ENCODE measurements at places on chromosomes 7 and 10.

- DNase-seq = no peak
Measured at GRCh38 chr7:96308253-96308949, 13.5 kb downstream of the SLC25A13 start.

- no peak for DNase-seq
Measured at GRCh38 chr10:91820144-91820543, 21.9 kb downstream of the TNKS2 start.

- DNase-seq = no peak
Measured at GRCh38 chr7:120714945-120715344, 143.0 kb downstream of the TSPAN12 start.

- DNase-seq = no peak
Measured at GRCh38 chr10:11631890-11632587, 20.6 kb upstream of the USP6NL start.

DNA sequence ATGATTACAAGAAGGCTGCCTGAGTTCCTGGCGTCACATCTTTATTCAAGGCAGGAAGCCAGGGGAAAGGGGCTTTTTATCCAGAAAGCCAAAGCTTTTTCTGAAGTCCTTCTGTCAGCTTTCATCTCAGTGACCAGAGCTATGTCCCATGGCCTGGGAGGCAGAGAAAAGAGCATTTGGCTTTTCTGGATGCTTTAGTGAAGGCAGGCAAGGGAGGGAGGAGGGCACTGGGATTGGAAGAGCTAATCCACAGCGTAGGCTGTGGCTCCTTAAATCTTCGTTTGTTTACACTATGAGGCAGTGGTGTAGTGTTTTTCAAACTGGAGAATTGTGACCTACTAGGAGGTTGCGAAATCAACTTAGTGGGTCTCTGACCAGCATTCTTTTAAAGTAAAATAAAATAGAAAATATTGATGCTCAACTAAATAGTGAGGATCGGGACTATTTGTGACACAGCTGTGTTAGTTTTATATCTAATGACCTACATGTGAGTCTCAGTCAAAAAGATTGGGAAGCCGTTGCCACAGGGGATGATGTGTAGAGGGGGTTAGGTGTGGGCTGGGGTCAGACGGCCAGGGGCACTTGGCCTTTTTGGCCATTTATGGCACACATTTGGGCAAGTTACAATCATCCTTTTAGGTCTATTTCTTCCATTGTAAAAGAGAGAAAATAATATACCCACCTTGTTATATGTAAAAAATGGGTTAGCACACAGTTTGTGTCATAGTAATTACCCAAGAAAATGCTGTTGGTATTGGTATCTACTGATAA lies 14.1 kb downstream of the CRYGN start:
- no peak for DNase-seq

- DNase-seq = no peak
Measured at GRCh38 chr7:30303312-30304039, 19.1 kb downstream of the ZNRF2 start.

DNA sequence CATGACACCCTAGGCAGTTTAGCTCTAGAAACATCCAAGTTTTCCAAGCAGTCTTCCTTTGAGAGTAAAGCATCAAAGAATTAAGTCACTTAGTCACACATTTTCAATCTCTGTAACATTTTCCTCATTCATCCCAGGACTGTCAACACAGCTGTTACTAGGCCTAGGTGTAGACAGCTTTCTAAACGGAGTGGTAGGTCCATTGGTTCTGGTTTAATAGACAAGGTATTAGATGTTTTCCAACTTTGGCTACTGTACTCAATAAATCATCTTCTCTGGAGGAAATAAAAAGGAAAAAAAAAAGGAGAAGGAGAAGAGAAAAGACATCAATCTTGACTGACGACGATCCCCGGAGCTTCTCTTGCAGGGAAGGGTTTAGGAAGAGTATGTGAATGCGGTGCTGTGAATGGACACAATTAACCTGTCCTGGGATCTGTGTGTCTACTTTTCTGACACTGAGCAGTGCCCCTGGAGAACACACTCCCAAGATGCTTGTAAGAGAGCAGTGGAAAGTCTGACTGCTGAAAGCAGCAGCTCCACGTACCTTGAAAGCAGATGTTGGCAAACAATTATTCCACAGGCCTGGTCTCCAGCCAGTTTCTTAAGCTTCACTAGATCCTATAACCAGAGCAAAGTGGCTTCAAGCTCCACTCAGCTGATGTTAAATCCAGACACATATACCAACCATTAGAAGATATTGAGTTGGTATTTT lies 59.1 kb downstream of the CXCL12 start:
- DNase-seq = no peak

GRCh38 chr10:113216102-113216501 lies 266.1 kb downstream of the TCF7L2 start:
- DNase-seq = no peak

DNA sequence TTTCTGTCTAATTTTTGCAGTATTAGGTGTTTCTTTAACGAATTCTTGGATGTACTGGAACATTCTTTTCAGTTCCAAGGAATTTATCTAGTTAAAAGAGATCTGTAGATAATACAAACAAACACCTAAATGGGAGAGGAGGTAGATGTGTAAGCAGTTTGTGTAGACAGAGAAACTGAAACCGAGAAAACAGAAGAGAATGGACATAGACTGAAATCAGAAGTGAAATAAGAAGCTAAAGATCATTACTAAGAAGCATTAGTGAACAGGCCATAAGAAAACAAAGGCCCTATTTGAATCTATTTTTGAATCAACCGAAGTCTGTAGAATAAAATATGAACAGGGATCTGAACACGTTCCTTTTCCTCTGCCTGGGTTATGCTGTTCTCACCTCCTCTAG lies 26.5 kb upstream of the TMEM229A start:
- DNase-seq = no peak

GRCh38 chr10:78772986-78773530 lies 295.7 kb upstream of the ZMIZ1 start:
- DNase-seq = peak; percentile 64

GRCh38 chr10:5354068-5354467 lies 10.7 kb upstream of the UCN3 start:
- no peak for DNase-seq

DNA sequence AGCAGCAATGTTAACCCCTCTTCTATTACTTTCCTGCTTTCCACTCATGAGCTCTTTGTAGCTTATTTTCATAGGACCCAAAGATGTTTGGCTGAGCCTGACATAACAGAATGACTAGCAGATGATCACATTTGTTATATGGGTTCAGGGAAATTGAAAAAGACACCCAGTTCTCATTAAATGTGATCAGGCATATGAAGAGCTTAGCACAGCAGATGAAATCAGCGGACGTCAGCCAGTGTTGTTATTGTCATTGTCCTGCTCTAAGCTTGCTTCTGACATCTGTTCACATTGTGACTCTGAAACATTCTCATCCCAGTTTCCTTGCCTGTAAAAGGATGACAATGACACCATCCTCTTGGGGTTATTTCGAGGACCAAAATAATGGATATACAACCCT lies 43.5 kb downstream of the FAM241B start:
- DNase-seq = no peak

- no peak for DNase-seq
Measured at GRCh38 chr7:41319581-41319980, 383.3 kb downstream of the INHBA start.

DNA sequence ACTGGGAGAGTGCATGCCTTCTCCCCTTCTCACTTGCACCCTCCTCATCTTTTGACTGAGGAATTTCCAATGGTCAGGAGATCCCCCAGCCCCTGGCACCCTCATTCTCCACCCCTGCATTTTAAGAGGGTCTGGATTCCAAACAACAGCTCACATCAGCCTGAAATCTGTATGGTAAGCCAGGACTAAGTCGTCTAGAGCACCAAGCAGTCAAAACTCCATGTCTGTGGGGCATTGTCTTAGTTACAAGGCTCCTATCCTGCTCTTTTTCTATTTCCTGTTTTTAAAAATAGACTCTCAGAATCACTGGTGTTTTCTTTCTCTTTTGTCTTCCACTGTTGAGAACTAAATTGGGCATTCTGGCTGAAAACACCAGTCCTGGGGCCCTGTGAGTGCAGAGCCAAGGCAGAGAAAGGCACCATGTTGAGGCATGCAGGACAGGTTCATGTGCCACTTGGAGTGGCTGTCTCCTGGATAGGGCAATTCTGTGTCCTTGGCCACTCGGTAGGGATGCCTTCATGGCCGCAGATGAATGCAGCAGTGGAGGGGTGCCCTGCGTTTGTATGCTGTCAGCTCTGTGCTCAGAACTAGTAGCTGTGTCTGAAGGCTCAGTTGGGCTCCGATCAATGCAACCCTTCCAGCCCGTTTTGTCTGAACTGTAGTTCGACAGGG lies 216.6 kb upstream of the YAE1 start:
- no peak for DNase-seq

DNA sequence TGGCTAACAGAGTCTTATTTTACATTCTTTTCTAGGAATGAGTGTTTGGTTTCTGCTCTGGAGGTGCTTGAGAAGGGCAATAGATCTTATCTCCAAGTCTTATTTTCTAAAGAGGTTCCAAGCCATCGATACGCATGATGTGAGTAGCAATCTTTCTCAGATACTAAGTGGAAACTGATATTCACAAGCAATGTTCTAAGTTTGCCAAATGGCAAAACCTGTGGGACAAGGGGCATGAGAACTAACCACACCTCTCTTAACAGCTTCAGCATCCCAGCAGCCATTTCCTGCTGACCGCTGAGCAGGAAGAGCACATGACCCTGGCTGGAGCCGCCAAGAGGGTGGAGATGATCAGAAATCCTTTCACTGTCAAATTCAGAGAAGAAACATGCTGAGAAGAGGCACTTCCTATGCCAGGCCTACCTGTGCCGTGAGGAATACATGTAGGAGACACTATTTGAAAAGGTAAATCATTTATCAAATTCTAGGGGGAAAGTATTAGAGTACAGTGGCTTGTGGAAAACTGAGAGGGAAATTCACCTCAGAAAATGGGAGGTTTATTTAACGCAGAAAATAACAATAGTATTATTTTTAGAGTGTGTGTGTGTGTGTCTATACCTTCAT lies 35.2 kb downstream of the CCDC71L start:
- DNase-seq = no peak

- DNase-seq = no peak
Measured at GRCh38 chr7:27992755-27993493, 187.7 kb downstream of the JAZF1 start.

- no peak for DNase-seq
Measured at GRCh38 chr10:15225511-15225910, 57.0 kb upstream of the NMT2 start.

- DNase-seq = no peak
Measured at GRCh38 chr10:34762603-34763299, 52.3 kb downstream of the PARD3 start.

DNA sequence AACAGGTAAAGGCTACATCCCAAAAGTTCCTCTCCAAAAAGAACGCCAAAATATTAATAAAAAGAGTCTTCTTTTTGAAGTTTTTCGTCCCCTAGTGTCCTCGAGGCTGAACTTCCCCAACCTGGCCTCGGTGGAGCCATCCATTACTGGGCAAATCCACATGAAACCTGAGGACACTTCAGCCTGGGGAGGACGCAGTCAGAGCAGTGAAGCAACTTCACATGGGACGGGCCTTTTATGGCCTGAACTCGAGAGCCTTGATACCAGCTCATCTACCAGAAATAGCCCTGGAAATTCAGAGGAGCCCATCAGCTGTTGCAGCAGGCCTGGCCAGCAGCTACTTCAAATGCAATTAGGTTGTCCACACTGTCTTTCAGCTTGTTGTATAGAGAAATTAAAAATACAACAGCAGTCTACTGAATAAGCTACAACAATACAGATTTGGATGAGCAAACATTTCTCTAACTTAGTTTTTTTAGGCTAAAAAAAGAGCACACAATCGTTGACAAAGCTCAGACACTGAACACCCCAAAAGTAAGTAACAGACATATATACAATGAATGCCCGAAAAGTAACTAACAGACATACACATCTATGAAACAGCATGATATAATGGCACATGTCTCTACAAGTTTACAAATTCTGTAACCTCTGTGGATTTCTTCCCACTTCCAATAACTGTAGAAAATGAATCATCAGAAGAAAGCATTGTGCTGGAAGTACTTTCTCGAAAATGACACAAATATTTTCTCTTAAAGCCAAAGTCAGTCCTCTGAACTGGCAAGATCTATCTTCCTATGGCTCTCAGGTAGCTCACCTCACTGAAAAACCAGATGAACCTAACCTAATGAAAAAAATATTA lies at the start of gene SVIL:
Gene SVIL (minus strand): TSS at position 208 of the 862 bp plus-strand sequence. CDS start 79,913 bp downstream, outside the sequence.
- no peak for DNase-seq

- no peak for DNase-seq
Measured at GRCh38 chr7:156019308-156019707, 207.0 kb upstream of the SHH start.
